ENCODE measurements at places on chromosomes 5 and 9. TPM values are rescaled to one million over a fixed set of nuclear protein-coding genes. Genes with fewer than 3 reads are reported as not detected.

DNA sequence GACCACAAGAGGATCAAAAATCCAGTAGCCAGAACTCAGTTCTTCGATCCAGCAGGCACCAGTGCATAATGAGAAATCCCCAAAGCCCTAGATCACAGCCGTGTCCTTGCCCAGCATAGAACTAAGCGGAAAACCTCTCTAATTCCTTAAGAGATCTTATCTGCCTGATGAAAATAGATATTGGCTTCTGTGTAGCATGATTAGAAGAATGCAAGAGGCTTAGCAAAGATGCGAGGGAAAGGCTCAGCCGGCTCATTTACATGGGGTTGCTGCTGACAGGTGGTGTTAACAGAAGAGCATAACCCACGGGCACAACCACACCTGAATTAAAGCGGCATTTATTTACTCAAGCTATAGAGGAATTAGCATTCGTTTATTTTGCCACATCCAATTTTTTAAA, 400.0 kb upstream of the ADAMTS16 start:
- no peaks in the 10 kb centered on the region for H3K36me3 ChIP-seq
- no peak overlapping the region for H3K27ac ChIP-seq
- H3K4me1 ChIP-seq: no peaks in the 10 kb centered on the region
- DNase-seq: no peak
- no peaks in the 10 kb centered on the region for H3K27me3 ChIP-seq
- H3K4me3 ChIP-seq: no peak overlapping the region

- DNase-seq: no peak
- no peak overlapping the region for H3K27ac ChIP-seq
- no peaks in the 10 kb centered on the region for H3K27me3 ChIP-seq
- H3K4me3 ChIP-seq: no peak overlapping the region
- no peaks in the 10 kb centered on the region for H3K4me1 ChIP-seq
These were observed 86.9 kb upstream of the SIMC1 start for GRCh38 chr5:176151281-176151680.

DNA sequence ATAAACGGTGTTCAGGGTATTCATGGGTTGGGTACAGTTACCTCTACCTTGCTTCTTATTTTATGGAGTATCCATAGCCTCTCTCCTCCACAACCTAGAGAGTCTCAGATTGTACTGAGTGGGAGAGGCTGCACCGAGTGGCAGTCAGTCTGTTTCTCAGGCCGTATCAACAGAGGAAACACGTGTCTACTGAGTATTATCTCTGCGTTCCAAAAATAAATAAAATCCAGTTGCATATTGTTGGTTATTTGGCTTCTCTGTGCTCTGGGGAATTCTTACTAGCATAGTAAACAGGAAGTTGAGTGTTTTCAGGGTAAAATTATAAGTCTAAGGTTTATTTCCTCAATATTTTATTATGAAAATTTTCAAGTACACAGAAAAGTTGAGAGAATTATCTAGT, 231.0 kb downstream of the ARHGEF28 start:
- no peaks in the 10 kb centered on the region for H3K36me3 ChIP-seq
- DNase-seq: no peak
- H3K27ac ChIP-seq: no peak overlapping the region
- H3K27me3 ChIP-seq: no peaks in the 10 kb centered on the region
- H3K4me1 ChIP-seq: no peaks in the 10 kb centered on the region
- no peak overlapping the region for H3K4me3 ChIP-seq

GRCh38 chr9:82052081-82052480, 63.5 kb downstream of the SPATA31D1 start:
- no peak for DNase-seq
- H3K36me3 ChIP-seq: no peaks in the 10 kb centered on the region
- H3K4me3 ChIP-seq: no peak overlapping the region
- H3K27me3 ChIP-seq: no peaks in the 10 kb centered on the region
- H3K4me1 ChIP-seq: no peaks in the 10 kb centered on the region

The DNAJC18 gene
- 7.5 TPM for total RNA-seq

- no peaks in the 10 kb centered on the region for H3K36me3 ChIP-seq
- no peaks in the 10 kb centered on the region for H3K4me1 ChIP-seq
- DNase-seq: peak; percentile 56
- H3K4me3 ChIP-seq: no peak overlapping the region
These were observed 99.0 kb upstream of the SLC1A3 start for GRCh38 chr5:36507332-36507952.

- no peaks in the 10 kb centered on the region for H3K27me3 ChIP-seq
- H3K36me3 ChIP-seq: peaks cover 17% of the 10 kb centered on the region
- peaks cover 38% of the 10 kb centered on the region for H3K4me1 ChIP-seq
- H3K4me3 ChIP-seq: no peak overlapping the region
- H3K27ac ChIP-seq: no peak overlapping the region
These were observed 24.3 kb downstream of the KIF2A start for GRCh38 chr5:62330302-62330701.

The CKMT2 gene
- total RNA-seq: 0.27 TPM

DNA sequence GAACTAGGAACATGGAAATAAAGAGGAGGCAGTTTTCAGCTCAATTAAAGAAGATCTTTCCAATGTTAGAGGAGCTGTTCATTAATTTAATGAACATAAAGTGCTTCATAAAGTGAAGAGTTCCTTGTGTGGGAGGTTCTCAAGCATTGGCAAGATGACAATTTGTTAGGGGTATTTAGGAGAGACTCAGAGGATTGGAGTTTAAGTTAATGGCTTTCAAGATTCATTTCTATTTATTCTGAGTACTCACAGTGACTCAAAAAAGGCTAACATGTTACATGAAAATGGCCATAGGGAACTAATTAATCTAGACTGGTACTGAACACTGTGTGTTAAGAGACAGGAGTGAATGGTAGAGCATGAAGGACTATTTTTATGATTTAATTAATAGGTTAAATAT, 55.4 kb upstream of the CDH12 start:
- H3K4me1 ChIP-seq: no peaks in the 10 kb centered on the region
- H3K36me3 ChIP-seq: no peaks in the 10 kb centered on the region

GRCh38 chr5:139294374-139295165, 1.0 kb downstream of the MATR3 start:
- DNase-seq: peak; percentile 39
- H3K27me3 ChIP-seq: no peaks in the 10 kb centered on the region
- H3K4me1 ChIP-seq: peaks cover 33% of the 10 kb centered on the region
- H3K36me3 ChIP-seq: no peaks in the 10 kb centered on the region

The IL5 gene
- total RNA-seq: not detected

The IRX2 gene
- total RNA-seq: not detected

- H3K36me3 ChIP-seq: no peaks in the 10 kb centered on the region
- H3K27ac ChIP-seq: no peak overlapping the region
- no peaks in the 10 kb centered on the region for H3K27me3 ChIP-seq
- no peaks in the 10 kb centered on the region for H3K4me1 ChIP-seq
- DNase-seq: no peak
These were observed 285.3 kb downstream of the SLF1 start for GRCh38 chr5:94903726-94904125.

The HOMER1 gene
- 2.1 TPM for total RNA-seq

DNA sequence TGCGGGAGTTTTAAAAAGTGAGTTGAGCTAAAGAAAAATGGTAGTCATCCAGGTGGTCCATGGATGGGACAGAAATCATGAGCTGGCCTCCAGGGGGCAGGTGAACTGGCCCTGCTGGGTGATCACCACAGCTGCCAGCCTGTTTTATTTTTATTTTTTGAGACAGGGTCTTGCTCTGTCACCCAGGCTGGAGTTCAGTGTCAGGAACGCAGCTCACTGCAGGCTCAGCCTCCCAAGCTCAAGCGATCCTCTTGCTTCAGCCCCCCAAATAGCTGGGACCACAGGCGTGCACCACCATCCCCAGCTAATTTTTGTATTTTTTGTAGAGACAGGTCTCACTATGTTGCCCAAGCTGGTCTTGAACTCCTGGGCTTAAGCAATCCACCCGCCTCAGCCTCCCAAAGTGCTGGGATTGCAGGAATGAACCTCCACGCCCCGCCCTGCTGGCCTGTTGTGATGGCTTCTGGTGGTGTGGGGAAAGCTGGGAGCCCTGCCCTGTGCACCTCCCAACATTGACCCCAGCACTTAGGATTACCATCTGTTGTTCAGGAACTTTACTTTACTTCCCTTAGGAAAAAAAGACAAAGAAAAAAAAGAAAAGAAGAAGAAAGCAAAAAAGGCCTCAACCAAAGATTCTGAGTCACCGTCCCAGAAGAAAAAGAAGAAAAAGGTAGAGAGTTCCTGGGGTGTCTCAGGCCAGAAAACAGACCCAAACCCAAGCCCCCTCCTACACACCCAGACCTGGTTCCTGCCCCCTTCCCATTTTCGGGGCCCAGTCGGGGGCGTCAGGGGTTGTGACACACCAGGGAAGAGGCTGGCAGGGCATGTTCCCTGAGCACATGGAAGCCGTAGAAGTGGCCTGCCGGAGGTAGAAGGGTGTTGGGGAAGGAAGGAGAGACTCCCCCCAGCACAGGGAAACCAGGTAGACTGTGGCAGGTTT, 14.7 kb downstream of the CD74 start:
- no peak overlapping the region for H3K4me3 ChIP-seq
- H3K27ac ChIP-seq: no peak overlapping the region
- H3K36me3 ChIP-seq: peaks cover 91% of the 10 kb centered on the region
- no peaks in the 10 kb centered on the region for H3K4me1 ChIP-seq

The PCDHGB6 gene
- total RNA-seq: not detected

GRCh38 chr9:126702151-126703001, 88.6 kb downstream of the LMX1B start:
- peaks cover 21% of the 10 kb centered on the region for H3K4me1 ChIP-seq
- no peak overlapping the region for H3K27ac ChIP-seq
- peak; percentile 40 for DNase-seq
- peaks cover 16% of the 10 kb centered on the region for H3K27me3 ChIP-seq

DNA sequence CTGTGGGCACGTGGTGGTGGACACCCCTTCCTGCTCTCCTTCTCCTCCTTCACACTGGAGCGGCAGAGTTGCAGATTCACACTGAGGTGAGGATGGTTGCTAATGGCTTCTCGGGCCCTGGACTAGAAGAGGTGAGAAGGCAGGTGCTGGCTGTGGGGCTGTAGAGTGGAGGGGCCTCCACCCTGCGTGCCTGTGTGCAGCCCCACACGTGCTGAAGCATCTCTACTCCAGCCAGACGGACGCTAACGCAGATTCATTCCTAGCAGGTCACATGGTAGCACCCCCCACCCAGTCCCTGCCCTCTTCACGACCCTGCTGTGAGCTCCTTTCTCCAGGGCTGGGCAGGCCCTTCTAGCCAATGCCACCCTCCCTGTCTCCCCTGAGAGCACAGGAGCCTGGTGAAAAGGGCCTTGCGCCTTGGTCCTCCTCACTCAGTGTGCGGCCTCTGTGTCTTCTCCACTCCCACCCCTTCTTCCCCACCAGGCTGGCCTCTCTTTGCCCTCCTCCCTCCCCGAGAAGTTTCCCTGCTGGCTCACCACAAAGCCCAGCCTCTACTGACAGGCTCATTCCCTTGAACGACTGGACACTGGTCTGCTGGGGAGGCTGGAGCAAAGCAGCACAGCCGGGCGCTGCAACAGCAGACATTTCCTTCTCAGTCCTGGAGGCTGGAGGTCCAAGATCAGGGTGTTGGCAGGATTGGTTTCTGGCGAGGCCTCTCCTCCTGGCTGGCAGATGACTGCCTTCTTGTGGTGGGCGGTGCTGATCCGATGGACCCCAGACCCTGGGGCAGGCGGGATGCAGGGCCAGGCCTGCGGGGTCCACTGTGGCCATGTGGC, 14.2 kb downstream of the CACNA1B start:
- H3K4me1 ChIP-seq: no peaks in the 10 kb centered on the region
- no peaks in the 10 kb centered on the region for H3K27me3 ChIP-seq
- no peak for DNase-seq

DNA sequence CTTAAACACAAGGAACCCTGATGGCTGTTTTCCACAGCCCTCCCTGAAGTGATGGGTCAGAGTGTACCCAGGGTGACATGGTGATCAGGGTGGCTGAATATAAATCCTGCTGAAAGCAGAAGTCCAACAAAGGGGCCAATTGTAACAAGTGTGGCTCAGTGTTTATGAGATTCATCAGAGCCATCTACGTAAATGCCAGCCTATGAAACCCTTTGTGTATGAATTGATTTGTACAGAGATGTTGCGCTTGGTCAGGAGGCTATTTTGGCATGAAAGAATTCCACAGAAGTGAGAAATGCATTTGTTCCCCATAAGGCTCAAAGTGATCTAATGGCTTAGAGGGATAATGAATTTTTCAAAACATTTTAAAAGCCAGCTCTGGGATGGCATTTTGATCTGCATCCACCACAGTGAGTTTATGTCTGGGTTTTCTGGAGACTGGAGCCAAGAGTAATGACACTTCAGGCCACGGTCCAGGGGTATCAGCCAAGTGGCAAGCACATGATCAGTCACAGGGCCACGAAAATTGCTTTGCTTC, 12.4 kb downstream of the PRUNE2 start:
- no peak for DNase-seq
- H3K27me3 ChIP-seq: no peaks in the 10 kb centered on the region
- no peak overlapping the region for H3K4me3 ChIP-seq

GRCh38 chr9:93654351-93654961, 78.1 kb downstream of the PHF2 start:
- H3K36me3 ChIP-seq: peaks cover 84% of the 10 kb centered on the region
- no peaks in the 10 kb centered on the region for H3K27me3 ChIP-seq
- H3K4me1 ChIP-seq: no peaks in the 10 kb centered on the region
- DNase-seq: no peak

The LHX3 gene
- total RNA-seq: 0.16 TPM

Data from CD4-positive, alpha-beta T cell (primary cell).